ENCODE measurements at places on chromosomes 3 and 15.
A peak's percentile ranks its signal among the peaks of the same experiment; 100 is the strongest.

DNA sequence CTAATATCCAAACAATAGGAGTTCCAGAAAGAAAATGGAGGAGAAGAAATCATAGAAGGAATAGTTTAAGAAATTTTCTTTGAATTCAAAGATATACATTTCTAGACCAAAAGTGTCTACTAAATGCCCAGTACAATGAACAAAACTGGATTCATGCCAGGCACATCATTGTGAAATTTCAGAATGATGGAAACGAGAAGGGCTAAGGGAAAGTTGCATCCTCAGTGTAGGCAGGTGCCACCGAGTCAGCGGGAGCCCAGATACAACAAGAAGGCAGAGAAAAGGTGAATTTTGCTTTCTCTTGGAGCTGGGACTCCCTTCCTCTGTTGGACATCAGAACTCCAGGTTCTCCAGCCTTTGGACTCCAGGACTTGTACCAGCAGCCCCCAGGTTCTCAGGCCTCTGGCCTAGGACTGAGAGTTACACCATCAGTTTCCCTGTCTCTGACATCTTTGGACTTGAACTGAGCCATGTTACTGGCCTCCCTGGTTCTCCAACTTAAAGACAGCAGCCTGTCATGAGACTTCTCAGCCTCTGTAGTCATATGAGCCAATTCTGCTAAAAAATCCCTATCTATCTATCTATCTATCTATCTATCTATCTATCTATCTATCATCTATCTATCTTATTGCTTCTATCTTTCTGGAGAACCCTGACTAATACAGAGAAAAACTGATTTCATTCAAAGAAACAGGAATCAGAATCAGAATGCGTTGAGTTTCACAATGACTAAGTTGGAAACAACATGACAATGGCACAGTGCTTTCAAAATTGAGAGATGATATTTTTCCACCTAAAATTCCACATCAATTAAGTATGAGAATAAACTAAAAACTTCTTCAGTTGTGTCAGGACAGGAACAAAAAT lies 207.7 kb downstream of the FAM43A start:
- DNase-seq, result no peak

DNA sequence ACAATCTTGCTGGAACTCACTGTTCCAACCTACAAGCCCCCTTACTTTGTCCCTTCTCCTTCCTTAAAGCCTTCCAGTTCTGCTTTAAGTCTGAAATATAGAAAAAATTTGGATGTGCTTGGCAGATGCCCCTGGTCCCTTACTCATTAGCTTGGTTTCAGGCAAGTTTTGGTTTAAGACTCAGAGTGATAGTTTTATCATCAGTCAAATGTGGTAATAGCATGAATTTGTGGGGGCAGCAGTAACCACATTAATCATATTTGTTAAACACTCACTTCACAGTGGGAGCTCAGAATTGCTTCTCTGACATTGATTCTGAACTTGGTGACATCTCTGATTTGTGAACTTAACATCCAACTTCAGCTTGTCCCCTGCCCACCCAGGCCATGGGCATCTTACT lies 58.3 kb upstream of the ALDH1A3 start:
- DNase-seq, result no peak

DNA sequence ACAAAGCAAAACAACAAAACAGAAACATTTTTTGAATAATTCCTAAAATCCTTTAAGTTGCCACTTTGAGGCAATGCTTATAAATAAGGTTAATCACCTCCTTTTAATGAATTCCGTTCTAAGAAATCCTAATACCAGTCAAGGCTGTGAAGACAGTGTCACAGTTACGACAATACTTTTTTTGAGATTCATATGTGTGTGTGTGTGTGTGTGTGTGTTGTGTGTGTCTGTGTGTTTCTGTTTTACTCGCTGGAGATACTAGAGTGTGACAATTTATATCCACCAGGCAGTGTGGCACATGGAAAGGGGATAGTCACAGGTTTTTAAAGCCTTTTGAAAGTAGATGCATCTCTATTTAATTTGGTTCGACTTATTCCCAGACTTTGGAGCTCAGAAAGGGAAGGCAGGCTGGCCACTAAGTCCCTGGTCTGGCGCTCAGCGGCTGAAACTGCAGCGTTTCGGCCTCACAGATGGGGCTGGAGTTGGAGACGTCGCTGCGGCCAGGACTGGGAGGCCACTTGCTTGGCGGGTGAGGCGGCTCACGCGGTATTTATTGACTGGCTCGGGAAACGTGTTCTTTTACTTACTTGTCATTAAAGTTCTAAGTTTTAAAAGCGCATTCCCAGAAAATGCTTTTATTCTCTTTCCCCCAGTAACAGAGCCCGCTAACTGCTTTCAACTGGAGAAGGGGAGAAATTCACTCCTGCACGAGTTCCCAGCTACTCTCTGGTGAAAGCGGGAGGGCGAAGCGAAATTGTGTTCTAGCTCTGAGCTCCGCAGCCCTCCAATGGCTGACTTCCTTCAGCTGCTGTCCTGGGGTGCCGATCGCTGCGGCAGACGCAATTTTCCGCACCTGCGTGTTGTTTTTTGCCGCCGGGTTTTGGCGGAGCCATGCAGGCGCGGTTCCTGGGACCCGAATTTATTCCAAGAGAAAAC lies 13.7 kb downstream of the ZIC1 start:
- DNase-seq, result no peak

- DNase-seq, result peak; percentile 16
These were observed 19.8 kb upstream of the MTHFS start for GRCh38 chr15:79916502-79917132.

DNA sequence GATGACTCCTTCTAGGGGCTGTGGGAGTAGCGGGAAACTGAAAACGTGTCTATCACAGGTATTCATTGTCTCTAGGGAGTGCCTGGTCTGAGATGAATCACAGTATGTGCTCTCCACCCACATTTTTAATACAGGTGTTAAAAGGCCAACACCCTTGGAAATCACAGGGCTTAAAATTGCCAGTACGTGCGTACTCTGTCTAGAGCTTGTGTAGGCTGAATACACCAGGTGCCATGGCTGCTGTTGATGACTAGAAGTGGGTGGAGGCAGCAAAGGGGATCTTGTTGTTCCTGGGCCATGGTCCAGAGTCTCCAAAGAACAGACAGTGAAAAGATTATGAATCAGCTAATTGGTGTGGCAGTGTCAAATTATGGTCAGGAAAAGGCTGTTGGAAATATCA lies 35.1 kb upstream of the P3H2 start:
- DNase-seq, result no peak

DNA sequence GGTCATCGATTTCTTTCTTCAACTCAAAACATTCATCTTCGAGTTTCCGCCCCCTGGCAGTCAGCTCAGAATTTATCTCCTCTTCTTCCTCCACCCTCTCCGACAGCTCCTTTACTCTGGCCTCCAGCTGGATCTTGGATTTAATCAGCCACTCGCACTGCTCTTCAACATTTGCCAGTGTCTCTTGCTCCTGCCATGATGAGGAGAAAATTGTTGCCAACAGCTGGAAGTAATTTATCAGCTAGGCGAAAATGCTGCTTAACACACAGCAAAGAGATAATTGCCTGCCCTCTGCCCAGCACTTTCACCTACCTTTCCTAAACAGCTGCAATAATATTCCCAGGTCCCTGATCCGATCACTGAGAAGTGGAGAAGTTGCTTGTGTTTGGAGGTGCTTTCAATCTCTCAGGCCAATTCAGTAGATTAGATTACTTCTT lies 69.3 kb downstream of the MYH15 start:
- DNase-seq, result no peak

GRCh38 chr3:70064194-70064779 lies 64.8 kb downstream of the SAMMSON start:
- peak; percentile 49 for DNase-seq

GRCh38 chr3:58285334-58285733 lies 20.7 kb upstream of the RPP14 start:
- DNase-seq, result no peak

DNA sequence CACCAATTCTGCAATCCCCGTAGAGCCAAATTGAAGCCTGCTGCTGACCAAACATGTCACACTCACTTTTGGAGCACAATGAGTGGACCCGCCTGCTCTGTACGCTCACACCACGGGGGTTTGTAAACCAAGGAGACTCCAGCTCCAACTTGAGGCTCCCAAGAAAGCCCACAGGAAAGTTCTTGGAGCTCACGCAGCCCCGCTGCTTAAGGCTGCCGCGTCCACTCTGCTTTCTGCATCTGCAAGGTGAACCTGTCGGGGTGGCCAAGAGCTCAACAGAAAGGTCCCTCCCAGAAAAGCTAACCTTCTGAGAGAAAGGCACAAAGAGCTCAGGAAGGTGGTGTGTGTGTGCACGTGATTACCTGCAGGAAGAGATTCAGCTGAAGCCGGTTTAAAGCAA lies 94.9 kb downstream of the PCSK6 start:
- no peak for DNase-seq

- no peak for DNase-seq
These were observed 171.6 kb upstream of the TSC22D2 start for GRCh38 chr3:150236316-150237082.

DNA sequence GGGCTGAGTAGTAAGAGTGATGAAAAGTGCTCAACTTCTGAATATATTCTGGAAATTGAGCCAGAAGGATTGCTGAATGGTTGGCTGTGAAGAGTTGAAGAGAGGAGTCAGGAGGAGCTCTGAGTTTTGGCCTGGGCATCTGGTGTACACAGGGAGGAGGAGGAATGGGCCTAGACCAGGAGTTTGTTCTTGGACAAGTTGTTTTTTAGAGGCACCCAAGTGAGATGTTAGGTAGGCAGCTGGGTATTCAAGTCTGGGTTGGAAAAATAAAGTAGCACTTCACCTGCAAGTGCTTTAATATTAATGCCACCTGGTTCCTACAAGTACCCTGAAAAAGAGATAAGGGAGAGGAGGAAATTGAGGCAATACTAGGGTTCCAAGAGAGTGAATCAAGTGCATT lies 14.7 kb downstream of the BSN start:
- DNase-seq, result no peak

DNA sequence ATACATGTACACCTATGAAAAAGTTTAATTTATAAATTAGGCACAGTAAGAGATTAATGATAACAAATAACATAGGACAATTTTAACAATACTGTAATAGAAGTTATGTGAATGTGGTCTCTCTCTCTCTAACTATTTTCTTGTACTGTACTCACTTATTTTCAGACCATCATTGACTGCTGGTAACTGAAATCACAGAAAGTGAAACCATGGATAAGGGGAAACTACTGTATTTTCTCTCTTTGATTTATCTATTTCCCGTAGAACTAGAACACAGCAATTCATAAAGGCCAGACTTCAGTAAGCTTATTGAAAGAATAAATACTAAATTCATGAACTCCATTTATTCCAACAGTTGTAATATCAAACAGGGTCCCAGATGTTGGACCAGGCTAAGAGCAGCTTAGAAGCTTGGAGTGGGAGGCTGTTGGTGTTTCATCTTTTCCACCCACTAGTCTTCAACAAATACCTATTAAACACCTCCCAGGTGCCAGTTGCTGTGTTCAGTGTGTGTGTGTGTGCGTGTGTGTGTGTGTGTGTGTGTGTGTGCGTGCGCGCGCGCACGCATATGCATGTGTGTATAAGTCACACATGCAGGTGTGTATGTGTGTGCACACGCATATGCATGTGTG lies 235.4 kb downstream of the FOXP1 start:
- DNase-seq, result no peak

- DNase-seq, result no peak
These were observed 543 bp downstream of the TMEM202 start for GRCh38 chr15:72398648-72399047.

DNA sequence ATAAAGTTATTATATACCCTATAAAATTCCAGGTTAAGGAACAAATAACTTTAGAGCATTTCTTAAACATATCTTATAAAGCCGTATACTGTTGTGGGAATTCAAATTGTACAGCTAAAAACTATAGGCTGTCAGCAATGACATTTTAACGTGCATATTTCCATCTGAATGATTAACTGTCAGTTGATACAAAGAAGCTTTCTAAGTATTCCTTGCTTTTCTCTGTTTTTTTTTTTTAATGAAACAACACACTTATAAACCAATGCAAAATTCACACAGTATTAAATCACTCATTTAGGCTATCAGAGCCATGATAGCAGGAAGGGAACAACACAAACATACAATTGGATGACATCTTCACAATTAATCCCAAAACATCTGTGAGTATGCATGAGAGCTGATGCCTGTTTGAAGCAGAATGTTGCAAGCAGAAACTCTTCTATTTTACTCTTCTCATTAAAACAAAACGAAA lies 61.9 kb downstream of the CTDSPL start:
- no peak for DNase-seq

GRCh38 chr15:74528876-74529275 lies 12.1 kb upstream of the ARID3B start:
- DNase-seq, result no peak

DNA sequence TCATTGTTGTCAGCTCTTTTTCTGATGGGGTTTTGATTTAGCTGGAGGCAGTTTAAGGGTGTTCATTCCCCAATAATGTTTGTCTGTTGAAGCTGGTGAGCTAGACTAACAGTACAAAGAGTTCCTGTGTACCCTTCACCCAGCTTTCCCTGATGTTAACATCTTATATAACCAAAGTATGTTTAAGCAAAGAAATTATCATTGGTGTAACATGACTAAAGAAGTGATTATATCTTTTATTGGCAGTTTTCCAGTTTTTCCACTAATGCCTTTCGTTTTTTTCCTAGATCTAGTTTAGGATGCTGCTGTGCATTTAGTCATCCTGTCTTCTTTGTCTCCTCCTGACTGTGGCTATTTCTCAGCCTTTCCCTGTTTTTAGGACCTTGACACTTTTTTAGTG lies 165.6 kb downstream of the LPP start:
- no peak for DNase-seq

DNA sequence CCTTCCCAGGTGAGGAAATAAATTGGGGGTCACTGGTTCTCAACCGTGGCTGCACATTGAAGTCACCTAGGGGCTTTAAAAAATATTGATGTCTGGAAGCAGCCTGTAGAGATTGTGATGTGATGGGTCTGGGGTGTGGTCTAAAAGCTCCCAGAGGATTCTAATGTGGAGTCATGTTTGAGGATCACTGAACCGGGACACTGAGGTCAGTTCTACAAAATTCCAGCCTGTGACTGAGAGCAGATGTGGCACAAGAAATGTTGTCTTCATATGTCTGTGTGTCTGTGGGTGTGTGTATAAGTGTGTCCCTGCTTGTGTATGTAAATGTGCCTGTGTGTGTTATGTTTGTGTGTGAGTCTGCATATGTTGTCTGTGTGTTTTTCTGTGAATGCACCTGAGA lies 79.9 kb downstream of the TLE3 start:
- DNase-seq, result no peak

DNA sequence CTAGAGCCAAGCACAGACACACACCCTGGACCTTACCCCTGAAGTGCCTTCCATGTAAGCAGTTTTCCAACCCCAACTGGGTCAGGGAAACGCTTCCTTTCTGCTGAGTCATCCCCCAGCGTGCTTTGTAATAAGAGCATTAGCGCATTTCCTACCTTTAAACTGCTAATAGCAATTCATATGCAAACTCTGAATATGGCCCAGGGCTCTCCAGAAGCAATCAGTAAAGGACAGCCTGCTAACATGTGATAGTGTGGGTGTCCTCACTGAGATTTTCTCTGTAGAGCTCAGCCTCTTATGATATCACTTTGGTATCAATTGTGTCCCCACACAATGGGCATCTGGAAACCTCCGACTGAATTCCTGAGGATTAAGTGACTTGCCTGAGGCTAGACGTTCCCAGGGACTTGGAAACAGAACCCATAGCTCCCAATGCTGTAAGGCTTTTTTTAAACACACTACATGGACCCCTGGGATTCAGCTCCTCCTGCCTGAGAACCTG lies 5.6 kb downstream of the GABRB3 start:
- no peak for DNase-seq

- no peak for DNase-seq
These were observed 667.0 kb downstream of the FHIT start for GRCh38 chr3:60584250-60584649.

Data from hematopoietic multipotent progenitor cell treated with erythropoietin and hydrocortisone succinate and interleukin-3 and kit ligand, for 4 days (in vitro differentiated cells).